ENCODE measurements at places on chromosomes 7 and 10. TPM values are rescaled to one million over a fixed set of nuclear protein-coding genes. Genes with fewer than 3 reads are reported as not detected.

- no peaks in the 10 kb centered on the region for H3K4me1 ChIP-seq
- H3K27me3 ChIP-seq, result peaks cover 2% of the 10 kb centered on the region
- H3K36me3 ChIP-seq, result no peaks in the 10 kb centered on the region
- H3K27ac ChIP-seq, result no peak overlapping the region
These were observed 159.0 kb upstream of the POM121L12 start for GRCh38 chr7:52876402-52876801.

The STK31 gene
- total RNA-seq, result 10.1 TPM

DNA sequence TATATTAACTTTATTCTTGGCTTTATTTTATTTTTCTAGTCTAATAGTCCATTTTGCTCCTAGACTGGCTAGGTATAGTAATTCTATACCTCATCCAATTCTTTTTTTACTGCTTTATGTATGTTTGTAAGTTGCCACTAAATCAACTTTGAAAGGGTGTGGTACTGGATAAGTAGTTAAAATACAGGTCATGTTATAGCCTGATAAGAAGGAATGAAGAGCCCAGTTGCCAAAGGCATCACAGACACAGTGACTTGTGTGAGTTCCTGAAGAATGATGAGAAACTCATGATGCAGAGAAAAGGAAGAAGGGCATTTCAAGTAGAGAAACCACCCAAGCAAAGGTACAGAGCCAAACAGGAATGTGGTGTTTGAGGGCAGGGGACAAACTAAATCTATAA lies 27.3 kb downstream of the NAPEPLD start:
- no peaks in the 10 kb centered on the region for H3K36me3 ChIP-seq
- H3K27ac ChIP-seq, result no peak overlapping the region
- H3K4me1 ChIP-seq, result peaks cover 3% of the 10 kb centered on the region
- H3K27me3 ChIP-seq, result no peaks in the 10 kb centered on the region
- DNase-seq, result no peak

GRCh38 chr10:81820418-81820817 lies 54.6 kb upstream of the NRG3 start:
- H3K4me1 ChIP-seq, result no peaks in the 10 kb centered on the region
- no peaks in the 10 kb centered on the region for H3K27me3 ChIP-seq
- no peaks in the 10 kb centered on the region for H3K36me3 ChIP-seq
- no peak overlapping the region for H3K4me3 ChIP-seq

The ODAD2 gene
- total RNA-seq, result 2.5 TPM

The SYNPO2L gene
- total RNA-seq, result not detected

The UNCX gene
- not detected for total RNA-seq

The IFIT1B gene
- total RNA-seq, result not detected

DNA sequence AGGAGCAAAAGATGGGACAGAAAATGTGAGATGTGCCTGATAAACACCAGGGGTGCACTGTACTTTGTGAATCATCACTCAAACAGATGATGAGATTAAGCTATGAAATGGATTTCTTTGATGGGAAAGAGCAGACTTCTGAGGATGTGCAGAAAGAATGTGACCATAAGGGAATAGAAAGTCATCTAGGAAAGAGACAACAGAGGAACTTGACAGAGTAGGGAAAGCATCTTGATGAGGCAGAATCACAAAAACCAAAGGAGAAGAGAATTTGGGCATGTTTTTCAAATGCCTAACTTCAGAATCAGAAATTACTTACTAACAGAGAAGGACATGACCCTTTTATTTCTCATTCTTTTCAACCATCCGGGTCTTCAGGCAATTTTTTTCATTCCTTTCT lies 82.4 kb upstream of the LRRTM3 start:
- H3K27ac ChIP-seq, result no peak overlapping the region
- H3K27me3 ChIP-seq, result no peaks in the 10 kb centered on the region
- no peak for DNase-seq
- H3K4me3 ChIP-seq, result no peak overlapping the region
- no peaks in the 10 kb centered on the region for H3K4me1 ChIP-seq

DNA sequence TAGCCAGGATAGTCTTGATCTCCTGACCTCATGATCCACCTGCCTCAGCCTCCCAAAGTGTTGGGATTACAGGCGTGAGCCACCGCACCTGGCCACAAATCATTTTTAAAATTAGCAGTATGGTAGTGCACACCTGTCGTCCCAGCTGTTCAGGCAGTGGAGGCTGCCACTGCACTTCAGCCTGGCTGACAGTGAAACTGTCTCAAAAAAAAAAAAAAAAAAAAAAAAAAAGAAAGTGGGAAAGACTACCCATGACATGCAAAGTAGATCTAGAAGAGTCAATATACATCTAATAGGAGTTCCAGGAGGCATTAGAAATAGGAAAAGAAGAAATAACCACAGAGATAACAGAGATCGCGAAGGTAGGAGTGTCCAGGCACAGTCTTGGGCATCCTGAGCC lies 3.2 kb downstream of the CSGALNACT2 start:
- no peaks in the 10 kb centered on the region for H3K36me3 ChIP-seq
- H3K4me1 ChIP-seq, result peaks cover 4% of the 10 kb centered on the region
- H3K27me3 ChIP-seq, result no peaks in the 10 kb centered on the region
- H3K27ac ChIP-seq, result no peak overlapping the region
- DNase-seq, result no peak

The TWIST1 gene
- total RNA-seq, result 5.0 TPM

DNA sequence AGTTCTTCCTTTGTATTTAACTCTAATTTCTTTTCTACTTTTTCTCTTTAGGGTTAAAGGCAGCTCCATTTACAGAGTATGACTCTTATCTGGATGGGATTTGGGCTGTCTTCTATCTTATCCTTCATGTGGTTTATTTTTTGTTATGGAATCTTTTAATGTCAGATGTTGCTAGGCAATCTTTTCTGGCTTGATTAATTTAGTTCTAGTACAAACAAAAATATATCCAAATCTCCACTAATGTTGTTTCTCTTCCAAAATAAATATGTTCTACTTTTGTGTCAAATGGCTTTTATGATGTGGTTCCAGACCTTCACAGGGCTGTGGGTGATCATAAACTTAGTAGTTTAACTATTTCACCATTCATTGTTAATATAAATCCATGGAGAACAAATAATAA lies 246.9 kb downstream of the AHR start:
- no peaks in the 10 kb centered on the region for H3K36me3 ChIP-seq
- no peak overlapping the region for H3K27ac ChIP-seq
- H3K4me1 ChIP-seq, result peaks cover 2% of the 10 kb centered on the region
- no peak overlapping the region for H3K4me3 ChIP-seq

The TCF7L2 gene
- 35.8 TPM for total RNA-seq

The MACC1 gene
- 0.15 TPM for total RNA-seq

The IRF5 gene
- total RNA-seq, result 5.9 TPM

The KCNIP2 gene
- total RNA-seq, result 8.9 TPM

- no peak overlapping the region for H3K27ac ChIP-seq
- no peaks in the 10 kb centered on the region for H3K27me3 ChIP-seq
- no peak for DNase-seq
- no peaks in the 10 kb centered on the region for H3K4me1 ChIP-seq
These were observed 122.3 kb downstream of the JMJD1C start for GRCh38 chr10:63343476-63343875.

DNA sequence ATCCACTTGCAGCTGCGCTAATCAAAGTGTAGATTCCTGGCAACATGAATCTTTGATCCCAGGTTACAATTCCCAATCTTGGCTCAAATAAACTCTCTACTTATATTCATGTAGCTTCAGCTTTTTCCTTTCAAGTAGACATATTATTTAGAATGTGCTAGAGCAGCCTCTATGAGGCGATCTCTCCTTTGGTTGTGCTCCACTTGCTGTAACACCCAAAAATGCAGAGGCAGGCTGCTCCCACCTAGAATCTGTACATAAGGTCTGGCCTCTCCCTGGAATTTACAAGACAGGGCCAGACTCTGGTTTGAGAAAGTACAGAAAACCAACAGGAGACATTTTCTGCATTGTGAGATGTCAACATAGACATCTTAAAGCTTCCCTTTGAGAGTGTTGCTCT lies 23.1 kb downstream of the ZNF107 start:
- H3K36me3 ChIP-seq, result no peaks in the 10 kb centered on the region
- no peak overlapping the region for H3K4me3 ChIP-seq
- no peak for DNase-seq
- no peaks in the 10 kb centered on the region for H3K27me3 ChIP-seq
- H3K4me1 ChIP-seq, result no peaks in the 10 kb centered on the region

DNA sequence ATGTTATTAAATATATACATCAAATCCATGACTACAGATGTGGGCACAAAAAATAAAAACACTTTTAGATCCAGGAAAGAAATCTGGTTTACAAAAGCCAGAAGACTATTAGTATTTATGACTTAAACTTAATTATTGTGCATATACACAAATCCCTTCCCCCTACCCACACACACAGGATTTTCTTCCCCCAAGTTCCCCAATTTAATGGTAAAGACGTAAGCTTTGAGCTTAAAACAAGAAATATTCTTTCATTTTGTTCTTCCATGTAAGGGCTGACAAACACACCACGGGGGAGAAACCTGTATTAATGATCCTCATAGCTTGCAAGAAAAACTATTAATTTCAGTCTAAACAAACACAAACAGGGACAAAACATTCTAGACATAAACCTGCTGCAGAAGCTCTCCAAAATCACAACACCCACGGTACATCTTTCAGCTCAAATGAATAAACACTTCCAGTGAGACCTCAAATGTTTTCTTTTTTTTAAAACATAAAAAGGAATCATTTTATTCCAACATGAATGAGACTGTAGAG lies 28.5 kb downstream of the OSBPL3 start:
- H3K27ac ChIP-seq, result no peak overlapping the region
- no peak overlapping the region for H3K4me3 ChIP-seq
- peaks cover 2% of the 10 kb centered on the region for H3K4me1 ChIP-seq
- no peaks in the 10 kb centered on the region for H3K36me3 ChIP-seq
- DNase-seq, result no peak
- H3K27me3 ChIP-seq, result no peaks in the 10 kb centered on the region

GRCh38 chr10:42934842-42935241 lies 142.0 kb upstream of the RET start:
- H3K27me3 ChIP-seq, result no peaks in the 10 kb centered on the region
- no peaks in the 10 kb centered on the region for H3K4me1 ChIP-seq
- no peaks in the 10 kb centered on the region for H3K36me3 ChIP-seq
- DNase-seq, result no peak
- no peak overlapping the region for H3K4me3 ChIP-seq

DNA sequence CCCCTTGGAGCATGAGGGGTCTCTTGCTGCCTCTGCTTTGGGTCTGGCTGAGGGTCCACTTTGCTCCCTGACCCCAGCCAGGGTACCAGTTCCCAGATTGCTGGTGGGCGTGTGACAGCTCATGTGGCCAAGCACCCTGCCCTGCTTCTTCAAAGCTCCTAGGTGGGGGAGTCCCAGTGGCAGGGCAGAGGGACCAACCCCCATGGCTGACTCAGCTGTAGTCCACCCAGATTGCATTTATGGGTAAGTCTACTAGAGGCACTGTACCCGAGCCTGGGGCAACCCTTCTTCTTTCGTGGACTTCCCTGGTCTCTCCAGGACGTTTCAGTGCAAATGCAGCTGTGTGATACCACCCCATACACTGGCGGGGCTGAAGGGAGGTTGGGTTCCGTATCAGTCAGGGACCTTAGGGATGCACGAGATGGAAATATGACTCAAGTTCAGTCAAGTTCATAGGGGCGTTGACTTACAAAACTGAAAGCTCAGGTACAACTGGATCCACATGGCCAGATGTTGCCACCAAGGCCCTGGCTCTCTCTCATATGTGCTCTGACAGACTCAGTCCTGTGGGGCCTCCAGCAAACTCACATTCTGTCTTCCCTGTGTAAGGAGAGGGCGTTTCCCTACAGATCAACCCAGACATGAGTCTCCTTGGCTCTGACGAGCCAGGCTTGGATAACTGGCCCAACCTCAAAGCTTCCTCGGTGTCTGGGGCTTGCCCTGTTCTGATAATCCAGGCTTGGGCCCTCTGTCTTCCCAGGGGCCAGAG lies 13.6 kb downstream of the PTPRE start:
- no peaks in the 10 kb centered on the region for H3K36me3 ChIP-seq
- no peak overlapping the region for H3K4me3 ChIP-seq

Measured in ovary (tissue), 10 donors.